ENCODE measurements at places on chromosomes 6 and 20. TPM values are rescaled to one million over a fixed set of nuclear protein-coding genes. Genes with fewer than 3 reads are reported as not detected.

The SOX18 gene
- 5.6 TPM for total RNA-seq

The ME1 gene
- total RNA-seq: 9.8 TPM

The MARCKS gene
- 164 TPM for total RNA-seq

The LHFPL5 gene
- not detected for total RNA-seq

The PRSS16 gene
- 7.1 TPM for total RNA-seq

The FAM209B gene
- 0.44 TPM for total RNA-seq

The KIAA0408 gene
- total RNA-seq: not detected

The SLC35F1 gene
- total RNA-seq: not detected

The SNTA1 gene
- 3.4 TPM for total RNA-seq

The LY6G6C gene
- total RNA-seq: not detected

The ADGRB3 gene
- not detected for total RNA-seq

The ENPP4 gene
- 5.3 TPM for total RNA-seq

The DYNLRB1 gene
- total RNA-seq: 87.9 TPM

The NOTCH4 gene
- 1.7 TPM for total RNA-seq

The APOBEC2 gene
- total RNA-seq: not detected

The MRPL18 gene
- total RNA-seq: 69.3 TPM

The MLN gene
- total RNA-seq: not detected

The IL17A gene
- not detected for total RNA-seq

The DOK5 gene
- not detected for total RNA-seq

The CDH22 gene
- total RNA-seq: not detected

The IPCEF1 gene
- total RNA-seq: 4.9 TPM

The PTCRA gene
- 0.24 TPM for total RNA-seq

The CTCFL gene
- 0.10 TPM for total RNA-seq

The MBOAT1 gene
- total RNA-seq: 19.3 TPM

The POU5F1 gene
- total RNA-seq: 3.7 TPM

The SLC26A8 gene
- total RNA-seq: not detected

The HLA-DRA gene
- total RNA-seq: 2,040 TPM

The HLA-DQB1 gene
- total RNA-seq: 119 TPM

The GATA5 gene
- not detected for total RNA-seq

All from GM12878 (cell line).